Left ventricle myocardium superior (tissue), 1 donor: ENCODE measurements at places on chromosomes 2 and 18.

- DNase-seq, result no peak
These were observed 38.0 kb upstream of the GPD2 start for GRCh38 chr2:156398176-156398575.

DNA sequence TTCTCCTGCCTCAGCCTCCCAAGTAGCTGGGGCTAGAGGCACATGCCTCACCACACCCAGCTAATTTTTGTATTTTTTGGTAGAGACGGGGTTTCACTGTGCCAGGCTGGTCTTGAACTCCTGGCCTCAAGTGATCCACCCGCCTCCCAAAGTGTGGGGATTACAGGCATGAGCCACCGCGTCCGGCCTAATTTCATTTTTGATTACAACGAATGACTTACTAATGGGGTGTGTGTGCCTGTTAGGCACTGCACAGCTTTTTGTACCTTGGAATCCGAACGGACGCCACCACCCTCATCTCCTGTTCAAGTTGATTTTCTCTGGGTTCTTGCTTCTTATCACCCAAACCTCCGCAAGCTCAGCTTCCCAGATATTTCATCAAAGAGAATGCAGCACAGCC is 17.2 kb downstream of the PTMA start:
- DNase-seq, result no peak

DNA sequence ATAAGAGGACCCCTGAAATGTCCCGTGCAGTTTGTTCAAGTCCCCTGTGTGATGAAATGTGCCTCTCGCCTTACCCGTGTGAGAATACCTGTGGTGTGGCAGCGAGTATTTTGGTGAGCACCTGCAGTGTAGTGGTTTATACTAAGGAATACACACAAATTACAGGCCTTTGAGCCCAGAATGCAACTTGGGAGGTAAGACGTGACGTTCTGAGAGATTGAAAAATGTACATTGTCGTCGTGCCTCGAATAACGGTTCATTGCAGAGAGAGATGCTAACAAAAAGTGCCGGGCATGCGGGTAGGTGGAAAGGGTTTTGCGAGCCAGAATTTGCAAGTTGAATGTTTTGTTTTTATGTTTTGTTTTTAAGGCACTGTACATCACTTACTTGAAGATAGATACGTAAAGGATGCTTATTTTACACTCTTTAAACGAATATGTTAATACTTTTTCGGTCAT is 867 bp downstream of the RBBP8 start:
- no peak for DNase-seq

DNA sequence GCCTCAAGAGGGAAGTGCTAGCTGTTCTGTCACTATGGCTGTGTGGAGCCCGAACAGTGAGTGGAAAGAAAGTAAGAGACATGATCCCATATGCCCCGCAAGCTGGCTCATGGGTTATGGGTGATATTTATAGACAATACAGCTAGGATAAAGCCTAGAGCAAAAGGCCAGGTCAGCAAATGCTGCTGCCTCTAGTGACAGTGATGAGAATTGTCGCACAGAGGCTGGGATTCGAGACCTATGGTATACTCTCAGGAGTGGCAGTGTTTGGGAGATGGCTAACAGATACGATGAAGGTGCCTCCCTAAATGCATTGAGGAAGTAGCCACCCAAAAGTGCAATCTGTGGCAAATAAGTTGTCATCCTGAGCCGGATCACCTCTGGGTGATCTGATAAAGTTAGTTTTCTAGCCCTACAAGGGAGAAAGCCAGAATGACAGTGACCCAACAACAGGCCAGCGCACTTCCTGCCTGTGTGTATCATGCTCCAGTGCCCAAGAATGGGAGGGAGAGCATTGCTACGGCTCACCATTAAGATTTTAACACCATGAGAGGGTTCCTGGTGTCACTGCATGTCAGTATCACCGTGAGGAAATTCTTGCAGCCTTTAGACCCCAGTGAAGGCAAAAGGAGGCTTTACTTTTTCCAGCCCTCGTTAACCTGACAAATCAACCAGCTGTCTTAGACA is 92.2 kb upstream of the TGFA start:
- DNase-seq, result no peak

DNA sequence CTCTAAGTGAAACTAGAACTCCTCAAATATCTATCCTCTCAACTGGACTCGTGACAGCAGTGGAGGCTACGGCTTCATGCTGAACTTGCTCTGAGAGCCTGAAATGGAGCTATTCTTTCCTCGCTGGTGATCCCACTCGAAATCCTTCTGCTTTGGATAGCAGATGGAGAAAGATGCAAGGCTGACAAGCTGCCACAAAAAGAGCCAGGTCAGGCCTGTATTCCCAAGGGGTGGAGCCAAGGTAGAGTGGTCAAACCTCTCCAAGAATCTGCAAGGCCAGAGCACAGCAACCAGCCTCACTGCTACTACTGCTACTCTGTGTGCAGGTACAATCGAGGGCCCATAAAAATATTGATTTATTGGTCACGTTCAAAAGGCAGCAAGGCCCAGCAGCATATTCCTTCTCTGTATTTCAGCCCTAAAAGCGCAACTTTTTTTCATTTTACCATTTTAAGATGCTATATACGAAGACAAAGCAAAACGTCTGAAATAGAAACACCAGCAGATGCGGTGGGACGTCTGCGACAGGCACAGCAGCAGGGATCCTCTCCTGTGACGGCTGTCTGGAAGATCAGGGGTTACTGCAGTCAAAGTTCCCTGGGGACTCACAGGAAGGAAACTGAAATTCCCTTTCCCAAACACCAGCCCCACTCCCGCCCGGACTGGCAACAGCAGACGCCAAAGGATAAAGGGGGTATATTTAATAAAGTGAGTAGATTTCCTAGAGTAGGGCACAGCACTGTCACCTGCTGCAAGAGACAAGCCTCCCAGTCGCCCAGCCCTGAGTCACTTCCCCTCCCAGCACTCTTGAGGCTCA is 2.4 kb downstream of the SPRED2 start:
- no peak for DNase-seq
